Muscle of leg (tissue), 16 donors: ENCODE measurements at places on chromosomes 7 and 10.
A peak's percentile ranks its signal among the peaks of the same experiment; 100 is the strongest.

DNA sequence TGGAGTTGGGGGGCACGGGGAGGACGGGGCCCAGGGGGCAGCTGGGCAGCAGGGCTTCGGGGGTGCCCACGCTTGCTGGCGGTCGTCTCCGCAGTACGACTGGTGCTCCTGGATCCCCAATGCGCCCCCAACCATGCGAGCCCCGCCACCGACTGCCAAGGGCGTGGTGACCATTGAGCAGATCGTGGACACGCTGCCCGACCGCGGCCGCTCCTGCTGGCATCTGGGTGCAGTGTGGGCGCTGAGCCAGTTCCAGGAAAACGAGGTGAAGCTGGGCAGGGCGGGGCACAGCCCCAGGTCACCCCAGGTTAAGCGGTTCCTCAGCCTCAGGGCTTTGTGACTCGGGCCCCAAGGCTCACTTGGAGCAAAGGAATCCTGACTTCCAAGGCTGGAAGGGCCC is 70.0 kb downstream of the ALOX5 start:
- no peak for DNase-seq

GRCh38 chr10:12358863-12359564 is 9.7 kb downstream of the CAMK1D start:
- no peak for DNase-seq

DNA sequence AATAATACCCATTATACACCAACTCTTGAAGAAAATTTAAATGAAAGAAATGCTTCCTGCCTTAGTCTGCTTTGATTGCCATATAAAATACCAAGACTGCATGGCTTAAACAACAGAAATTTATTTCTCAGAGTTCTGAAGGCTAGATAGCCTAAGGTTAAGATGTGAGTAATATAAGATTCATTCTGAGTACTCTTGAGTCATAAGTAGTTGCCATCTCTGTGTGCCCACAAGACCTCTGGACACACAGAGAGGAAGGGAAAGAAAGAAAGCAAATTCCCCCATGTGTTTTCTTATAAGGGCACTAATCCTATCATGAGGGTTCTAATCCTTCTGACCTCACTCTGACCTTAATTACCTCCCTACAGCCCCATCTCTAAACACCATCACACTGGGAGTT is 201.2 kb downstream of the PTN start:
- DNase-seq: no peak

DNA sequence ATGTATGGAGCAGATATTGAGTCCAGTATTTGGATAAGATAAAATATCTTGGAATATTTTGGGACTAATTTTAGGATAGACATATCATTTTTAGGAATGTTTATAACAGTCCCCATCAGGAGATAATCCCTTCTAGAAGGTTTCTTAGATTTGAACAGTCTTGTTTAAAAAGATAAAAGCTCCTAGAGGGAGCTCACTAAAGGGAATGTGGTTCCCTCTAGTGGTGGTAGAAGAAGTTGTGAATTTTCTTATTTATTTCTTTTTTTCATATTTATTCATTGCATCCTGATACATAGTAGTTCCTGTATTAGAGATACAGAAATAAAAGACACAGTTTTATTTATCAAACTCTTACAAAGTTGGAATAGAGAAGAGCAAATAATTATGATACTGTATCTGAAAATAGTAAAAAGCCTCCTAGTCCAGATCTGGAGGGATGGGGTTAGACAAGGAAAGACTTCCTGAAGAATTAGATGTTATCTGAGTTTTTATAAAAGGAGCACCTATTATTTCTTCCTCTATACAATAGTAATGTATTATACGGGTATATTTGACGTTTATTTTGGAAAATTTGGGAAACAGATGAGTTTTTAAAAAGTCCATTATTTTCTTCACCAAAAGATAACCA is 24.5 kb upstream of the KLF14 start:
- peak; percentile 84 for DNase-seq

- DNase-seq: no peak
Measured at GRCh38 chr10:116780691-116781205, 38.4 kb upstream of the HSPA12A start.

DNA sequence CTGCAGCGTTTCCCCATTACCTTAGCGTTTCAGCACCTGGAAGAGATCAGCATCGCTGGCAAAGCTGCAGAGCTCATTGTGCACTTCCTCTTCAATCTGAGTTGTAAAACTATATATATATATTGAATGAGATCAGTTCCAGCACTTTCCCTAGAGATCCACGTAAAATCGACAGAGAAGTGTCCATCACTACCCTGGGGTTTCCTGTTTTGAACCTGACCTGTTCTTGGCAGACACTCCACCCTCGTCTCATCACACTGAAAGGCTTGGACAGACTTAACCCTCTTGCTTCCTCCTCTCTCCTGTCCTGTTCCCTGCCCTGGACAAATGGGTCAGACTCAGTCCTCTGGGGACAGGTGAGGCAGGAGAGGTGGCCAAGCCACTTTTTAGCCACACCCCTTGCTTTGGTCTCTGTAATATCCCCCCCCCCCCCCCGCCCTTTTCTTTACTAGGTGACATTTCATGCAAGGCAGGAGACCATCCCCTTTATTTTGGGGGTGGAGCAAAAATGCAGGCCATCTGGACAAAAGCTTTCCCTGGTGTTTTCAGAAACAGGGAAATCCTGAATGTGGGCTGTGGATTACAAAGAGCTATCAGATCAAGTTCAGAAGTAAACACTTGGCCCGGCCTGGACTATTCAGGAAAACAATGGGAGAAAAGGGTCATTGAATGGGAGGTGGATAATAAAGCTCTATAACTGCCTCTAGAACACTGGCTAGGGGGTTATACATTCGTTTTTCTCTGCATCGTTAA is 83.7 kb upstream of the KDM7A start:
- peak; percentile 70 for DNase-seq

DNA sequence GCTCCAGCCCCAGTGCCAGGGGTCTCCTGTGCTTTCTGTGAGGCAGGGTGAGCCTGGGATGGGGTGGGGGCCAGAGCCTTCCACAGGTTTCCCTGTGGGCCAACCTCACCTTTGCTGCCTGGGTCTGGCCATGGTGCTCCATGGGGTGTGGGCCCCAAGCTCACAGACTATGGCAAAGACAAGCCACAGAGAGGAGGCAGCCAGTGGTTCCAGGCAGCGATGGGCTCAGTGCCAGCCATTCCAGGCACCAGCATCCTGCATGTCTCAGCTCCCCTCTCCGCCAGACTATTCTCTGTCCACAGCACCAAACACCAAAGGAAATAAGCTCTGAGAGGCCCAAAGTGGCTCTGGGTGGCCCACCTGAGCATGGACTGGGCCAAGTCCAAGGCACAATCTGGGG is 133.5 kb downstream of the PTPN20 start:
- DNase-seq: no peak

DNA sequence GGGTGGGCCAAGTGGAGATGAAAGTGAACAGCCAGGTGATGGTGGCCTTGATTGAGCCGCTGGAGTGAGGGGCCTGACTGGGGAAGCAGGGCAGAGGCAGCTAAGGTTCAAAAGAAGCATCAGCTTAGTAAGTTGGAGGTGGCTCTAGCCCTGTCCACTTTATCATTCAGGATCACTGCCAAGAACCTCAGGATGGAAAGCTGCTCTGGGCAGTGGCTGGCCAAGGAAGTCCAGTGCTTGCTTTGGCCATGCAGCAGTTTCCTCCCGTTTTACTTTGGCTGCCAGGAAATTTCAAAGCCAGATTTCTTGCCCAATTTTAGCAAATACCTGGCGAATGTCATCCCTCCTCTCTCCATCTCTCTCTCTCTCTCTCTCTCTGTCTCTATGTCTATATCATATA is 384.9 kb downstream of the PLXNA4 start:
- DNase-seq: no peak

DNA sequence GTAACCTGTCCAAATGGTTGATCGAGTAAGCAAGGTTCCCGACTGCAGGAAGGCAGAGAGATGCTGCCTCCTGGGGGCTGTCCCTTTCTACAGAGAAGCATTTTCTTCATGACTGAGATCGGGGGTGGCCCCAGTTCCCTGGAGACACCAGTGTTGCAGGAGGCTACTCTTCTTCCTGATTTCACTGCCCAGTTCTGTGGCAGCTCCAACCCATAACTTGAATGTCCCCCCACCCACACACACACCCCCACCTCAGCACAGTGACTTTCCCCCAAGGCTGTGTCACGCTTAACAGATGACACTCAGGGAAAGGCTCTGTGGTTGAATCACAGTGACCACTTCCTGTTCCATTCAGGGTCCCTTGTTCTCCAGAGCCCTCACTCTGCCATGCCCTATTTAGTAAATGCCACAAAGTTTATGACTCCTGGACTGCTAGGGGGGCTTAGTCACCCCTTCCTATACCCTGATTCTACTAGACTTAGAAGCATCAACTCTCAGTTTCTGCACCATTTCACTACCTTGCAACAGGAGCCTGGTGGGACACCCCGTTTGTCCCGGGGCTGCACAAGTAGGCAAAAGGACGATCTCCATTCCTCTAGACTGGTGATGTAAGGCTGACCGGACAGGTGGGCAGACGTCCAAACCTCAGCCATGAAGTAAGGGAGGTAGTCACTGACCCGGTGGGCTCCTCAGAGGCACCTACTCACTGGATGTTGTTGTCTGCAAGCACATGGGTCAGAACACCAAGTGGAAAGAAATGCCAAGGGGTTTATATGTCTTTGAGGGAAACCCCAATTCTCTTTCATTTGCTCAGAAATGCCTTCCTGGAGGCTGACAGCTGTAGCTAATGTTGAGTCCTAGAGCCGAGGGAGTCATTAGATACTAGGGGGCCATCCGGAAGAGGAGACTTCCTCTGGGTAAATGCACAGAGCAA is 31.3 kb upstream of the SMC3 start:
- DNase-seq: peak; percentile 19

GRCh38 chr10:63866075-63866746 is 345.0 kb downstream of the REEP3 start:
- peak; percentile 84 for DNase-seq

- DNase-seq: peak; percentile 99
Measured at GRCh38 chr7:75738975-75739795, 444 bp upstream of the HIP1 start.

- no peak for DNase-seq
Measured at GRCh38 chr7:82224529-82224928, 219.0 kb downstream of the CACNA2D1 start.

DNA sequence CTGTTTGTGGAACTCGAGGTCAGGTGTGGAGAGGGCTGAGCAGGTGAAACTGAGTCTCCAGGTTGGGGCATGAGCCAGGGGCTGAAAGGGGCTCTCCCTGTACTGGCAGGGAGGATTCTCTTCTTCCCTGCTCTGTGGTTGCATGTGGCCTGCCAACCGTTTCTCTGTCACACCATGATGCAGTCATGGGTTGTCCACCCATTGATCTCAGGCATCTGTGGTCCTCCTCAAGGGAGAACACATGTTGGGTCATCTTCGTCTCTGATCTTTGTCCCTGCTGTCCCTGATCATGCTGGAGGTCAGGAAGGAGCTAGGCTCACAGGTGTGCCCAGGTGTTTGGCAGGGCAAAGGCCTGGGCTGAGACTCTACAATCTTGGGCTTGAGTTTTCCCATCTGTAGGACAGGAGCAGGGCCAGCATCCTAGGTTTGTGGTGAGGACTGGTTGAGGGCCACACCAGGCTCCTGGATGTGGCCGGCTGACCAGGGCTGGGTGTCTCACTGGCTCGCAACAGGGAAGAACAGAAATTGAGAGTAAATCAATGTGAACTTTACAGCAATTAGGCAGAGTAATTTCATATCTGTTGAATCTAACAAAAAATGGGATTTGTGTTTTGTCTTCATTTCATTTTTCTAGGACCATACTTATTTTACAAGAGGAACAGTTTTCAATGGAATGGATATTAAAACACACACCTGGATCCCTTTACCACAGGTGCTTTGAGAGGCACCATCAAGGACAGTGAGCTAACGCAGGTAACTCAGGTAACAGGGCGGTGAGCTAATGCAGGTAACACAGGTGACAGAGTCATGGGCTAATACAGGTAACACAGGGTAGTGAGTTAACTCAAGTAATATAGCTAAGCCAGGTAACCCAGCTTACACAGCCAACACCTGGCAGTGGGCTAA is 58.5 kb upstream of the IGFBP3 start:
- no peak for DNase-seq

GRCh38 chr7:11332865-11333228 is 359.2 kb downstream of the PHF14 start:
- DNase-seq: no peak

DNA sequence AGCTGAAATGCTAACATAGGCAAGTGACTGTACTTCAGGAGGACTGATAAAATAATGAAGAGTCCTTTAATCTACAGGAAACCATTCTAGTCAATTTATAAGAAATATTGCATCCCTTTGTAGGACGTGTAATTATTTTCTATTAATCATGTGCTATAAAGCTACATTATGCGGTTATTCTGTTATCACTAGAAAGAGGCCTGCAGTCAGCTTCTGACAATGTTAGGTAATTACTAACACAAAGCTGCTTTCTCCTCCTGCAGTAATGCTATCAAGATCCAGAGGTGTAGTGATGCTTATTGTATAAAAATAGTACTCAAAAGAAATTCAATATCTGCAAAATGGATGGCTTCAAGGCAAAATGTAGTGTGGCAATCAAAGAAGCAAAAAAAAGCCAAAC is 191.1 kb downstream of the SKAP2 start:
- no peak for DNase-seq

DNA sequence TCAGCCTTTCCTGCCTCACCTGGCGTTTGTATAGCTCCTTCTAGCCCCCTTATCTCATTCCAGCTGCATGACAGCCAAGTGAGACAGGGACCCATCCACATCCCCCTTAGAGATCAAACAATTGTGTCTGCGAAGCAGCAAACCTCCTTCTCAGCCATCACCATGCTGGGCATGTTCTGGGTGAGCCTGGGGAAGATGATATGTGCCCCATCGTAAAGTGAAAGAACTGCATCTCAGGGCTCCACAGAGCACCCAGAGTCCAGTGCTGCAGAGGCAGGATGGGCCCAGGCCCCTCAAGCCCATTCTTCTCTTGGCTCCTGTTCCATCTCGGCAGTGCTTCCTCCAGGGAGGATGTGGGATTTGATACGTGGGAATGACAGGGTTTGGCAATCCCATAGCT is 43.2 kb downstream of the FIGNL1 start:
- DNase-seq: no peak

DNA sequence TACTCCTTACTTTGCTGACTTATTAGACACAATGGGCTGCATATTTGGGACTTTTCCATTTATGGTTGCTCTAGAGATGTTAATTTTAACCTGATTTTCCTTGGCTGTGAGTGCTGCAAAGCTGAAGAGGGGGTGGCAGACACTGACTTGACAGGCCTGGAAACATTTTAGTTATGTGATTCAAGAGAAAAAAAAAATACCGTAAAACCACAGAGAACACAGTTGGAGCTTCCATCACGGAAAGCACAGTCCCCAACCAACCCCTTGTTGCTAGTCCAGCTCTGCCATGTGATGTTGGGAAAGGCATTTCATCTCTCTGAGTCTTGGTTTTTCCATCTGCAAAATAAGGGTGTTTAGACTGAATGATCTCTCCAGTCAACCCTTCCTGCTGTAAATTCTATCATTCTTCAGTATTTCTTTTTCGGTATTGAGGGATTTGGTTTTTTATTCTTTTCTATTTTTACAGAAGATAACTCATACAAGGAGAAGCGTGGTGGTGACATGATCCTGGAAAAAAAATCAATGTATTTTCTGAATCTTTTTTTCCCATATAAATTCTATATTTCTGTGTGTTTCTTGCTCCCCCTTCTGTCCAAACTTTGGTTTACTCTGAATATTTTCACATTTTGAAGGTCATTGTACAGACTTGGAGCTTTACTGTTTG is 246.1 kb downstream of the REEP3 start:
- DNase-seq: peak; percentile 93
